ENCODE measurements at places on chromosomes 7 and 10.

GRCh38 chr7:129773328-129773731 lies 161.8 kb downstream of the NRF1 start:
- no peak for DNase-seq

- no peak for DNase-seq
These were observed 30.7 kb downstream of the ST8SIA6 start for GRCh38 chr10:17423632-17424186.

DNA sequence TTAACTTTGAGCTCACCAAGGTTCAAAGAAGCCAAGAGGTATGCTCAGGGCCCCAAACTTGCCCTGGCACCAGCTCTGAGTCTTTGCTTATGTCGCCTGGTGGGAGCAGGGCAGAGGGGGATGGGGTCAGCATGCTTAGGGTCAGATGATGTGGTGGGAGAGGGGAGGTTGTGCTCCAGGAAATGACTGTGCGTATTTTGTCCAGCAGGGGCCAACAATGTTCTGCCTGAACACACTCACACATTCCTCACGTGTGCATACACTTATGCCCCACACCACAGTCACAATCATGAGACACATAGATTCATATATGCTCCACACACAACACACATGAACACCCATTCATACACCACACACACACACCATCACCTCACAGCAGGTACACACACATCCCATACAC lies 4.4 kb upstream of the RAMP3 start:
- DNase-seq: no peak

DNA sequence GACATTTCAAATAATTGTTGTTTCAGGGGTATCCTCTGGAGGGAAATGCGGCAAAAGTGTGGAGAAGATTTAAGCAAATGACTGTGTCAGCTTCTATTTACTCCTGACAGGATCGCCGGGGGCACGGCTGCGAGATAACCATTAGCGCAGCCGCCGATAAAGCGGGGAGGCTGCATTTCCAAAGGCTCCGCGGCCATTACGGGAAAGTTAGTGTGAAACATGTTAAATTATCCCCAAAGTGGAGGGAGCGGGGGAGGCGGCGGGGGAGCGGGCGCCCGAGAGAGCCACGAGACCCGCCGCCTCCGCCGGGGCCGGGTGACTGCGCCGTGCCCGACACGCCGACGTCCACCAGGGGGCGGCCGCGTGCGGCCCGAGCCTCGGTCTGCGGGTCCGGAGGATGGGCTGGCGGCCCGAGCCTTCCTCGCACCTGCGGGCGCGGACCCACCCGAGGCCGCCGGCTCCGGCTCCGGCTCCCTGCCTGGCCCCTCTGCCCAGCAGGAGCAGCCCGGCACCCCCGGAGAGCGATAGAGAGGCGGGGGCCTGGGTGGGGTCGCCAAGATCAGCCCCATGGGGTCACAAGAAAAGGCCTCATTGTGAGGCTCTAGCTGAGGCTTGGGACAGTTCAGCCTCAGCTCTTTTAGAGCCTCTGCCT lies 74.4 kb upstream of the PAX2 start:
- no peak for DNase-seq

- DNase-seq: no peak
These were observed 579.7 kb upstream of the DPP6 start for GRCh38 chr7:153472516-153472915.

DNA sequence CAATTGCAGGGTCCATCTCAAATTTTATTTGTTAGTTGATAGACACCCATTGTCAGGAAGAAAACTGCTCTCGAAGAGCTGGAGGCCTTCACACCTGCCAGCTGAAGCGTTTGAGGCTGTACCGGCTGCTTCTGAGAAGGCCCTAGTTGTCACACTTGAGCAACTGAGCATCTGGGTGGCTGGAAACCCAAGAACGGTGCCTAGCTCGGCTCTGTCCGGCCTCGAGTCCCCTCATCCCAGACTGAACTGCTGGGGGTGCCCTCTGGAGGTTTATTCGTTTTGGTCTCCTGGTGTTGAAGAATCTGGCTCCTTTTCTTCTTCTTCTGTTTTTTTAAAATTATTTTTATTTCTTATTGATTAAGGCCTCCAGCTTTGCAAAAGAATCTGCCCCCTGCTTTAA lies 59.3 kb upstream of the EXOC6 start:
- no peak for DNase-seq

DNA sequence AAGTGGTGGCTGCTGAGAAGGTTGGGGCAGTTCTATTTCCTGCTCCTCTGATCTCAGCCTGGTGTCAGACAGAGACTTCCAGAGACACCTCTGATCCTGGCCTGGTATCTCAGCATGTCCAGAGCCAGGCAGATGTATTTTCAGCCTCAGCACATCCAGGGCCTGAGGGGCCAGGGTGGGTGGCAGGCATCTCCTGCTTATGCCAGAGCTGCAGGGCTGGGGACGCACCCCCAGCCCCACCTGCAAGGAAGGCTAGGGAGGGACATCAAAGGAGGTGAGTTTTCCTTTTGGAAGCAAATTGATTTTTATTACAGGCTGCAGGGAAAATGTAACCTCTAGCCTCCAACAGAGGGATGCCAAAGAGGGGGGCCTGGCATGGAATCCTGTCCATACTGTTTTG lies 36.7 kb downstream of the CFAP46 start:
- DNase-seq: no peak

DNA sequence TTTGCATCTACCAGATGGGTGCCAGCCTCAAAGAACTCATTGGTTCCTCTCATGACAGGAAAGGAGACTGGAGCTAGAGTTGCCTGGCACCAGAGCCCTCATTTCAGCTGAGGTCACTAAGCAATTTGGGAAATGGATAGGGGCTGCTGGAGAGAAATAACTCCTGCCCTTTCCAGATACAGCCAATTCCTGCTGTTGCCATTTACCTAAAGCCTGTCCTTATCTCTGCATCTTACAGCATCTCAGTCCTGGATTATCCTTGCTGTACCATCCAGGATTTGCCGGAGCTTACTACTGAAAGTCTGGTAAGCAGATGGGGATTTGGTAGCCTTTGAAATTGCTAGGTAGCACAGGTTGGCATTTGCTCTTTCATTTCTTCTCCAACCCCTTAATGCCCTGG lies 31.9 kb upstream of the SMKR1 start:
- no peak for DNase-seq

DNA sequence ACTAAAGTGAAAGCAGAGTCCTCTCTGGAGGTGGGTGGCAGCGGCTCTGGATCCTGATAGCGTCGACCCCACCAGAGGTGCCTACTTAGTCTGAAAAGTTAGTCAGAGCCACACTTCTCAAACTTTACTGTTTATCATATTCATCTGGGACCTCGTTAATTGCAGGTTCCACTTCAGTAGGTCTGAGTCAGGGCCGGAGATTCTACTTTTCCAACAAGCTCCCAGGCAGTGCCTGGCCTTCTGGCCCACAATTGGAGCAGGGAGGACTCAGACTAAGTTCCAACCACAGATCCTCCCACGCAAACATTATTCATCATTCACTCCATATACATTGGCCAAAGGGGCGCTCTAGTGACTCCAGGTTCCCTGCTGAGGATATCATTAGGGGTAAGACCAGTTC lies 78.1 kb downstream of the VSTM4 start:
- no peak for DNase-seq

- no peak for DNase-seq
These were observed 8.0 kb downstream of the VSIR start for GRCh38 chr10:71765176-71765904.

DNA sequence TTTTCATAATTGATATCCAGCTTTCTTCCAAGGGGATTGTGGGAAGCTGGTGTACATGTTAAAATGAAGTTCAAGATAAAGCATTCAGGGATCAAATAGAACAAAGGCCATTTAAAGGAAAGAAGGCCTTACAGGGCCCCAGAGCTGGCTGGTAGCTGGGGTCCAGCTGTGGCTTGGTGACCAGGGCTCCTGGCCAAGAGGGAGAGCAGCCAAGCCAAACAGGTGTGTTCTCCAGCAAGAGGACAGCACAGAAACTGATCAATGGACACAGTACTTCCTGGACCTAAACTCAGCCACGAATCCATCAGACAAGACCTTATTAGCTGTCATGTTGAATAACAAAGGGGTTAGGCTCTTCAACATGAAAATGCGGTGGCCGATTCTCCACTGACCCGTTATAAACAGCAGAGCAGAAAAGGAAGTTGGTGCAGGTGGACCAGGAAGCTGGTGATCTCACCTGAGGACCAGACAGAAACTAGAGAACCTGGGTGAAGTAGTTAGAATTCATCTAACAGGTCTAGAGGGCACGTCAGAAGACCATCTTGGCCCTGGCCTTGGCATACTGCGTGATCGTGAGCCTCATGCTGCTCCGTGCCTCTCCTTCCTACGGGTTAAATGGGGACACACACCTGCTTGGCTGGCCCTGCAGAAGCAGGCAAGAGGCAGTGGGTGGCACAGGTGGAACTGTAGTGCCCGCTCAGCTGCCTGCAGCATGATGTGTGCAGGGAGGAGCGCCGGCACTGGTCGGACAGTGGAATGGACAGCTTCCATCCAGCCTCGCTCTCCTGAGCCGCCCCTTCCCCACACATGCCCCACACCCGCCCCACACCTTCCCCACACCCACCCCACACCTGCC lies 53.8 kb downstream of the PARP12 start:
- DNase-seq: no peak

DNA sequence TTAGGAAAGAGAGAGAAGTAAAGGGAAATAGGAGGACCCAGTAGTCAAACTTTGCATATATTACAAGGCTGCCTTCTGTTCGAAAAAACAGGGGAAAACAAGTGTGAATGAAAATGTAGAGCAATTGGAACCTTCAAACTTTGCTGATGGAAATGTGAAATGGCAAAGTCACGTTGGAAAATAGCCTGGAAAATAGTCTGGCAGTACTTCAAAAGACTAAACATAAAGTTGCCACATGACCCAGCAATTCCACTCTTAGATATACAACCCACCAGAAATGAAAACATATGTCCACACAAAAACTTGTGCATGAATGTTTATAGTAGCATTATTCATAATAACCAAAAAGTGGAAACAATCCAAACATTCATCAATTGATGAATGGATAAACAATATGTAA lies 78.6 kb upstream of the IFRD1 start:
- no peak for DNase-seq

DNA sequence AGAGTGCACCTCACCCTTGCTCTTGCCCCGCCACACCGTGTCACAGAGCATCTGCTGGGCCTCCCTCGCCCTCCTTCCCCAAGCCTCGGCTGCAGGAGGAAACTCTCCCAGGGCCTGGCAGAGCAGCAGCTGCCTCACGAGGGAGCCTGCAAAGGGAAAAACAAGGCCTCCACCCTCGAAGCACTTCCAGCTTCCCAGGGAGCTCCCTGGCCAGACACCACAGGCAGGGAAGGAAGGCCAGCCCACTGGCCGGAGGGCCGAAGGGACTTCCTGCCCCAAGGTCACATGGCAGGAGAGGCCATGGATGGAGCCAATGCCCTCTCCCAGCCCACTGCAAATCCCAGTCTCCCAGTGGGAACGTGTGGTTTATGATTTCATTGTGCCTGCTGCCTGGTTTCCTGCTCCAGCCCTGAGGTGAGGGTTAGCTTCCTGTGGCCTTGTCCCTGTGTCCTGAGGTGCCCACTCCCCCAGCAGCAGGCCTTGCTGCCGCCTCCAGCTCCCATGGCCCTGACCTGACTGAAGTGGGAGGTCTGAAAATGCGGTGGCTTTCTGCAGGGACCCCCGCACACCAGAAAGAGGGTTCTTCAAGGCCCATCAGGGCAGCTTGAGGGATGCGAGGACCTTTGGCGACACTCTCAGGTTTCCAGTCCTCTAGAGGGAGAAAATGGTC lies 100.5 kb upstream of the PPIF start:
- DNase-seq: no peak

DNA sequence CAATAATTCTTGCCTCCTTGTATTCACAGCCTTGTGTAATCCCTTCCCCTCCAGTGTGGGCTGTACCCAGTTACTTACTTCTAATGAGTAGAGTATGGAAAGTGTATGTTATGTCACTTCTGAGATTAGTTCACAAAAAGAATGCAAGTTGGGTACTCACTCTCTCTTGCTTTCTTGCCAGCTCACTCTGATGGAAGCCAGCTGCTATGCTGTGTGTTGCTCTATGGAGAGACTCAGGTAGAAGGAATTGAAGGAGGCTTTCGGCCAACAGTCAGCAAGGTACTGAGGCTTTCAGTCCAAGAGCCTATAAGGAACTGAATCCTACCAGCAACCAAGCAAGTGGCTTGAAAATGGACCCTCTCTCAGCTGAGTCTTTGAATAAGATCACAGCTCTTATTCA lies 9.7 kb upstream of the BICC1 start:
- DNase-seq: no peak

DNA sequence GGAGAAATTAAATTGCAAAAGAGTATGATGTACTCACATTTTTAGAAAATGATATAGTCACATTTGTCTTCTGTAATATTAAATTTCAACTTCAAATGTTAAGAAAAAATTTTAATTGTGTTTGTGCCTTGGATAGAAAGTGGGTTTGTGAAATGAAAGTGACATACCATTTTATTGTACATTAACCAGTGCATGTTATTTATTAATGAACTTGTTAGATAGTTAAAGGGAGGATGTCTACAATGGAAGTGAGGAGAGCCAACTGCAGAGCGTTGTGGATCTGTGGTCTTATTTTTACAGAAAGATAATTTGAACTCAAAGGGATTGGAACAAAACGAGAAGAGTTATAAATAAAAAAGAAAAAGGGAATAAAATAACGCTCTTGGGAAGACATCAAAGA lies 291.7 kb downstream of the ARL4A start:
- no peak for DNase-seq

GRCh38 chr7:153399554-153399940 lies 640.0 kb downstream of the ACTR3B start:
- no peak for DNase-seq

DNA sequence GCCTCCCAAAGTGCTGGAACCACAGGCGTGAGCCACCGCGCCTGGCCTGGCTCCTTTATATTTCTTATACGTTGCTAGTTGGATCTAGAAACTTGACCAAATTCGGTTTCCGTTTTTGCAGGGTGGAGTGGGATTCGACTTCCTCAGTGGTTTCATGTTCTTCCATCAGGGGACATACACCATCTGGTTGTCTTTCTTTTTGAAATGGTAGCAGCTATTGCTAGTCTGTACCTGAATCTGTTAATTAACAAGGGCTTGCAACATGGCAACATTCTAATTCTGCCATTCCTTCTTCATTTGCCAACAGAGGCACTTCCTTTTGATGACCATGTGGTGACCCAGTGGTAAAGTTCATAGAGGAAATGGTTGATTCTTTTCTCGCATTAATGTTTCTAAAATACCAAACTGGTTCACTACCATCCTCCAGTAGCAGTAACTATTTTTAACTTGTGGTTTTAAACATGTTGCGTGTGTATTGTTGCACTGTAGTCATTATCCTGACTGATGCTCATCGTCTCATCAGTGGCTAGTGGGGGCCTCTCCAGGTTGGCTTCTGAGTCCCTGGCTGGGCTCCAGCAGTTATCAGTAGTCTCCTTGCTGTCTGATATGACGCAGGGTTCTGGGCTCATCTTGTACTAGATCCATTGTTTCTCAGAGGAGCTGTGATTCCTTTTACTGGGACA lies 159.2 kb downstream of the RGS10 start:
- no peak for DNase-seq

DNA sequence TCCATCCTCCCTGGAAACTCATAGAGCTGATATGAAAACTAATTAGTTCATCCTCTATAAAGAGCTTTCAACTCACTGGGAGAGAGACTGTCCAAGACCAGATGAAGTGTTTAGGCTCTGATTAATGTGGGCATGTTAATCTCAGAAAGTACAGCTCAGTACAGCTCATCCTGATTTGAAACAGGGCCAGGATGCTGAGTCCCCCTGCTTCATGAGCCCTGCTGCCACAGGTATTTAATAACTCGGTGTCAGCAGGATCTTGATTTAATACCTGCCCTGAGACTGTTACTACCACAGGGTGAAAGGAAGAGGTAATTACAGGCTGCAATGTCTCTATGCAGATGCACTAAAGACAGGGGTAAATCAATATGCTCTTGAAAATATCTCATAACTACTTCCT lies 10.8 kb downstream of the LMOD2 start:
- DNase-seq: no peak

GRCh38 chr7:150866932-150867564 lies 14.7 kb downstream of the AOC1 start:
- no peak for DNase-seq

Measured in NCI-H748 treated with DMSO at 0.1 percent for 48 hours (cell line).